M059J (cell line): ENCODE measurements at places on chromosomes 5 and 9. TPM values are rescaled to one million over a fixed set of nuclear protein-coding genes. Genes with fewer than 3 reads are reported as not detected.

The SELENOP gene
- 20.1 and 45.1 TPM in 2 replicates for total RNA-seq

The PCA3 gene
- total RNA-seq = not detected in 2 replicates

The SPATA31D4 gene
- not detected in 2 replicates for total RNA-seq

The SLC1A3 gene
- 17.0 and 27.2 TPM in 2 replicates for total RNA-seq

The TAF11L10 gene
- not detected in 2 replicates for total RNA-seq

The LPAR1 gene
- total RNA-seq = 33.3 and 33.8 TPM in 2 replicates

The ZFP2 gene
- total RNA-seq = not detected in 2 replicates

The CYSRT1 gene
- 0.44 and 1.0 TPM in 2 replicates for total RNA-seq

The N4BP3 gene
- total RNA-seq = 0.05 TPM in 1 of 2 replicates, not detected in the other

The SPATA31C1 gene
- not detected in 2 replicates for total RNA-seq

The RGS7BP gene
- total RNA-seq = not detected in 2 replicates

The LRRC70 gene
- 0.37 TPM in 1 of 2 replicates, not detected in the other for total RNA-seq

The DMGDH gene
- total RNA-seq = not detected in 2 replicates
